ACHN (cell line): ENCODE measurements at places on chromosomes 4 and X.

- no peak for DNase-seq
Observed at GRCh38 chr4:5040856-5041620, 10.2 kb upstream of the STK32B start.

- no peak for DNase-seq
Observed at GRCh38 chrX:118560489-118560888, 64.9 kb downstream of the DOCK11 start.

- DNase-seq = no peak
Observed at GRCh38 chrX:78103001-78103622, 936 bp upstream of the PGK1 start.

DNA sequence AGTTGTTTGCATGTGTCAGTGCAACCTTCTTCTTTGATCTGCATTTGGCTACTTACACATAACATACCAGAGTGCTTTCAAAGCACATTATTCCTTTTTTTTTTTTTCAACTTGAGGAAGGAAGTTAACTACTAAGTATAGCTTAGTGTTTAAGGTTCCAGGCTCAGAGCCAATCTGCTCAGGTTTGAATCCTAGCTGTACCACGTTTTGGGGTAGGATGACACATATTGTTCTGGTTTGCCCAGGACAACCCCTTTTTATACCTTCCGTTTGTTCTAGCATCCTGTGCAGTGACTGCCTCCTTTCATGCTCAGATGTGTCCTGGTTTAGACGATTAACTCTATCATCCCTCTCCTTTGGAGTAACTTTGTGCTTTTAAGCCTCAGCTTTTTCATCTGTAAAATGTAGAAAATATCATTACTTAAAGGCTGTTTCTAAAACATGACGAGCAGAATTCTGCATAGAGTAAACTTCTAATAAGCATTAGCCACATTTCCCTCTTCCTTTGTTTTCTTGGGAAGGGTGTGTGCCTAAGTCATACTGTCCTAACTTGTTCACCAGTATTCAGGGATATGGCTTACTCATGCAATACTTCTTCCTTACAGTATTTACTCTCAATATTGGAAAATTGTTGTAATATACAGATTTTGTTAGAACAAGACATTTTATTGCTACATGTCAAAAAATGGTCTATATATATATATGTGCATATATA is 281.3 kb downstream of the C4orf33 start:
- no peak for DNase-seq

DNA sequence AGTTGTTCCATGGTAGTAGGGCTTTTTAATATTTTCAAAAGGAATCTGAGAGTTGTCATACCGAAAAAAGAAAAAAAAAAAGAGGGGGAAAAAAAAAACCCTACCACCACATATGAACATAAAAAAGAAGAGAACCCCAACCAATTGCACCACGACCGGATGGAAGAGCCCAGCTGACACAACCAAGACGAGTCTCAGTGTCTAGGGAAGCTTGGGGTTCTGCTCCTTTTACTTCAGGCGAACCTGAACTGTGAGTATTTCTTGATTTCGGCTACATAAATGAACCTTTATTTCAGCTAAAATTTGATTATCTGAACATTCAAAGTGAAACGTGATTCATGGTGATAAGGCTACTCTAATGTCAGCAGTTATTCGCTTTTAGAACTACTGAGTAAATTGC is at the start of gene GPR34:
TSS of gene GPR34 (plus strand) at position 139 of the 400 bp plus-strand sequence. CDS start 6,661 bp downstream, outside the sequence.
- DNase-seq = no peak

DNA sequence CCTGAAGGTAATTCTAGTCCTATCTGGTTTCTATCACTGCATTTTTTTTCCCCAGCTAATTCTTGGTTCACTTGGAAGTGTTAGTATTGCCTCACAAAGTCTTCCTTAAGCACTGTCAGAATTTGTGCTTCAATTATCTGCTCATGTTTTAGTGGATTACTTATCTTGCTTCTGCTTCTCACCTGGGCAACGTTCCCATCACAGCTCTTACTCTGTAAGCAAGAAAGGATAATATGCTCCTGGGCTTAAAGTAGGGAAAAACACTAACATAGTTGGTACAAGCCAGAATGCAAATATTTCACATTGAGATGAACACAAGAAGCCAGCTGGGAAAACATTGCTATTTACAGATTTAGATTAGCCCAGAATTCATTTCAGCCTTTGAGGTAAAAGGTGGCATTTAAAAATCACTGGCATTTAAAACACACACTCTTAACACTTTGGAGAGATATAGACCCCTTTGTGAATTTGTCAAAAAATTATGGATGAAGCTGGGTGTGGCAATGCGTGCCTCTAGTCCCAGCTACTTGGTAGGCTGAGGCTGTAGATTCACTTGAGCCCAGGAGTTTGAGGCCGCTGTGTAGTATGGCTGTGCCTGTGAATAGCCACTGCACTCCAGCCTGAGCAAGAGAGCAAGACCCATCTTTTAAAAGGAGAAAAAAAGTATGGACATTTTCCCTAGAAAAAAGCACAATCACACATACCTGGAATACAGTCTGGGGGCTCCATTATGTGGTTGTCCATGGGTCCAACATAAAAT is 6.6 kb upstream of the PTPN13 start:
- DNase-seq = no peak

- DNase-seq = no peak
Observed at GRCh38 chr4:108166441-108167315, 2.1 kb downstream of the LEF1 start.

- no peak for DNase-seq
Observed at GRCh38 chr4:93744961-93745360, 83.6 kb upstream of the ATOH1 start.

DNA sequence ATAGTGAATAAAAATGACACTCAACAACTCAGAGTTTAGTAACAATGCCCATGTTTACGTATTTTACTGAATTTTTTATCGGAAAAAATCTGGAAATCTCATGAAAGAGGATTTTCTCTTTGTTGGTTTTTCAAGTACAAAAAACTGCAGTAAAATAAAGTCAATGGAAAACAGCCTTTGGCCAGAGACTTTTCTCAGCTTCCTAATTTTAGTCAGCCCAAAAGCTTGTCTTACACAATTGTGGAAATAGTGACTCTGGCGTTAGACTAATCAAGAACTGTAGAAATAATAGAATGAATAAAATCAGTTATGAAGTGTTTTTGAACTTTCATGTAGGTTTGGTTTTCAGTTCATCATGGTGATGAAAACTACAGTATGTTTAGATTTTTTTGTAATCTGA is 234.7 kb downstream of the DKK2 start:
- no peak for DNase-seq

- no peak for DNase-seq
Observed at GRCh38 chr4:23707652-23708026, 182.2 kb downstream of the PPARGC1A start.

- no peak for DNase-seq
Observed at GRCh38 chr4:76210452-76210851, 3.2 kb downstream of the SCARB2 start.

DNA sequence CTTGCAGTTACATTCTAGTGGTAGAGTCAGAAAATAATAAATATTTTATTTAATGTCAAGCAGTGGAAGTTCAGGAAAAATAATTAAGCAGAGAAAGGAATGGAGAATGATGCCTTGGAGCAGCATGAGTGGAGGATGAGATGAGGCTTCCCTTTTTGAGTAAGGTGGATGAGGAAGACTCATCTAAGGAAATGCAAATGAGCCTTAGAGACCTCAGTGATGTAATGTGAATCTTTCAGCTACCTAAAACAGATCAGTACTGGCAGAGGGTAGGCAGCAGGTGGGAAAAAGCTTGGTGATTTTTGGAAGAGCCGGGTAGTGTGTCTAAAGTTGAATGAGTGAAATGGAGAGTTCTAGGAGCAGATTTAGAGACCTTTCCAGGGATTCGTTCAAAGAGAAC is 118.2 kb downstream of the GRID2 start:
- no peak for DNase-seq

DNA sequence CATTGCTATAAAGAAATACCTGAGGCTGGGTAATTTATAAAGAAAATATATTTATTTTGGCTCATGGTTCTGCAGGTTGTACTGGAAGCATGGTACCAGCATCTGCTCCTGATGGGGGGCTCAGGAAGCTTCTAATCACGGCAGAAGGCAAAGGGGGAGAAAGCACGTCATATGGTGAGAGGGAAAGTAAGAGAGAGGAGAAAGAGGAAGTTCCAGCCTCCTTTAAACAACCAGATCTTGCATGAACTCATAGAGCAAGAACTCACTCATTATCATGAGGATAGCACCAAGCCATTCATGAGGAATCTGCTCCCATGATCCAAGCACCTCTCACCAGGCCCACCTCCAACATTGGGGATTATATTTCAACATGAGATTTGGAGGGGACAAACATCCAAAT is 125.0 kb upstream of the GRPR start:
- no peak for DNase-seq

DNA sequence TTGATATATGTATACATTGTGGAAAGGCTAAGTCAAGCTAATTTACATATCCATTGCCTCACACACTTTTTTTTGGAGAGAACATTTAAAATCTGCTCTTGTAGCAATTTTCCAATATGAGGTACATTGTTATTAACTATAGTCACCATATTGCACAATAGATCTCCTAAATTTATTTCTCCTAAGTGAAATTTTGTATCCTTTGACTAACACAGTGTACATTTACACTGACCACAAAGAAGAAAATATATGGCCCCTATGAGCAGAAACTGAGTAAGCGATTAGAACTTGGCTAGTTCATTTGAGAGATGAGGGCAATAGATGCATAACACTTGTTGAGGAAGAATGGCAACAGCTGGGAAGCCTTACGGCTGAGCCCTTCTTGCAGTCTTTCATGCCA is 20.3 kb upstream of the GUCY1B1 start:
- DNase-seq = no peak

DNA sequence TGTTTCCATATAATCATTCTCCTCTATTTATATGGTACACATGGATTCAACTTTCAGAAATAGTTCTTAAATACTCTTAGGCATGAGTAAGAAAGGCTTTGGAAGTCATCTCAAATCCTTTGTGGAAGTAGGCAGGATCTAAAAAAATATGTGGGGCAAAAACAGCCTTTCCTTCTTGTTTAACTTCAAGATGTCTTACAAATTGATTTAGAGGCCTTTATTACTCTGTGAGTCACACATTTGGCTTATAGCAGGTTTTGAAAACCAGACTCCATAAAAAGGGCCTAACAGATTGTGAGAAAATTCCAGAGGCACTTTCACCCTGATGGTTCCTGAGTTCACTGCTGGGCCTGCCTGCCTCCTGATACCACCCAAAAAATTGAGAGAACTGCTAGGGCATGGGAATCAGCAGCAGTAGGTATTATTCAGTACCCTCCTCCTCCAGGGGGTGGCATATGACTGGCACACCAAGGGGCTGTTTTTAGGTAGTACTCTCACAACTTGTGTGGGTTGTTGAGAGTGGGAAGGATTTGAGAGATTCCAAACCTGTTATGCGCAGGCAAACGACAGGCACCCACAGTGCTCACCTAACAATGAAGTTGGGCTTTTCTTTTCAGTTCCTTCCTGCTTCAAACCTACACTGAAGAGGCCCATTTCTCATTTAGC is 162.7 kb upstream of the MBNL3 start:
- DNase-seq = no peak

DNA sequence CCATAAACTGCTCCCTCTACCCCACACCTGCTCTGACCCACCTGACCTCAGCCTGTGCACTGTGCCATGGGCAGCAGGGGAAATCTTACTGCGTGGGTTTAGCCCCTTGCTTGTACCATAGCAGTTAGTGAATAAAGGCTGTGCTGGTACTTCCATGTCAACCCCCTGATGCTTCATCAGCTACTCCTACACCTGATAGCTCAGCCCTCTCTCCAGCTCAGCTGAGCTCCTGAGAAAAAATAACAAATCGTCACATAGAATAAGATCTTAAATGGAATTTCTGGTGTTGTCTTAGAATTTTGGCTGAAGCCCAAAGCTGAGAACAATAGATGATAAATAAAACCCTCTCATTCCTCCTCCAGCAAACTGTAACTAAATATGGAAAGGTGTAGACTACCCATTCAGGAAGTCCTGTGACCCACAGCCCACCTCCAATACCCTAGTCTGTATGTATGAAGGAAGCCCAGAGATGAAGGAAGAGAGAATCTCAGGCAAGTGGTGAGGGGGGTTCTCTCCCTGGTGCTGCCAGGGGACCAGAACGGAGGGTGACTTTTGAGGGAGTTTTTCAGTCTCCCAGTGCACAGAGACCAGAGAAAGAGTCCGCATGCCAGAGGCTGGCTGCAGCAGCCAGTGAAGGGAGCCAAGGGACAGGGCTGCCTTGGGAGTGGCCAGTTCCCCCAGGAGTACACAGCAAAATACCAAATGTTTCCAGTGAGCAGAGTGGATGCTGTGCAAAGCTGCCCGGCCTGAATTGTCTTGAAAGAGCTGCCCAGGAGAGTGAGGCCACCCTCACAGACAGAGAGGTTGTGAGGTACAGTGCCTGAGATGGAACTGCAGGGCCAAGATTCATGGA is 227.3 kb downstream of the QDPR start:
- DNase-seq = no peak

- no peak for DNase-seq
Observed at GRCh38 chr4:7777017-7777710, 162.5 kb downstream of the AFAP1 start.

DNA sequence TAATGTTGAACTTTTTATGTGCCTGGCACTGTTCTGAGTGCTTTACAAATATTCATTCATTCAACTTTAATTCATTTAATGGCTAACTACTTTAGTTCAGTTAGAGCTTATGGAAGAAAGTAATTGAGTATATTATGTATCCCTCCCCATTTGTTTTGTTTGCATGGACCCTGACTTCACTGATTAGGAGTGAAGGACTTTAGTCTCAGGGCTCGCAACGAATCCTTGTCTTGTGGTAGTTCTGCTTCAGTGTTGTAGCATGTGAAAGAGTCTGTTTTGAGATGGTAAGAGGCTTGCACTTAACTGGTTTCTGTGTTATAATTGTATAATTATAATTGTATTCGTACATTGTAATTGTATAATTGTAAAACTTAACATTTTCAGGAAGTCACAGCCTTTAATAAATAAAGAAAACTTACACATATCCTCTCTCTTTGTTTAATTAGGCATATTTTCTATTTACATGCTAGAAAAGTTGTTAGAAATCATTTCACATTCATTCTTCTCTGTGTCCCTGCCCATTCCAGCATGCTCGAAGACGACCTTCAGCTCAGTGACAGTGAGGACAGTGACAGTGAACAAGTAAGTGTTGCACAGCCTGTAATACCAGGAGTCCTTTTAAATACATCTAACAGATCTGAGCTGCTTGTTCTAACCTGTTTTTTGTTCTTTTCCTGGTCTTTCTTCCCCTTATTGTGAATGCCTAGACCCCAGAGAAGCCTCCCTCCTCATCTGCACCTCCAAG is 115.1 kb downstream of the KLHL8 start:
- no peak for DNase-seq

- no peak for DNase-seq
Observed at GRCh38 chr4:123606336-123606735, 209.7 kb downstream of the SPRY1 start.

DNA sequence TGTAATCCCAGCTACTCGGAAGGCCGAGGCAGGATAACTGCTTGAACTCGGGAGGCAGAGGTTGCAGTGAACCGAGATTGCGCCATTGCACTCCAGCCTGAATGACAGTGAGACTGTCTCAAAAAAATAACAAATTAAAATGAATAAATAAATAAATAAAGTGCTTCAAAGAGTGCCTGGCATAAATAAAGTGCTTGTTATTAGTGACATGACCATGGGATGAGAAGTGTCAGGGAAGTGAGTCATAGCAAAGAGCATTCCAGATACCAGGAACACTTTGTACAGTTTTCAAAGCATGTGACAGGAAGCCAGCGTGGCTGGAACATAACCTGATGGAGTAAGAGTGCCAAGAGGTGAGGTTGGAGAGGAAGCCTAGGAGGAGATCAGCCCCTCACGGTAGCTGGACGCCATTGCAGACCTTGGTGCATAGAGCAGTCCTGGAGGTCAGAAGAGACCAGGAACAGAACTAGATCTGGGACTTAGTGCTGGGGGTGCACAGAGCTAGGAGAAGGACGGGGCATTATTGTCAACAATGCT is 6.0 kb upstream of the WDR13 start:
- peak; percentile 35 for DNase-seq

- no peak for DNase-seq
Observed at GRCh38 chr4:134337574-134337973, 136.0 kb upstream of the PABPC4L start.
